ENCODE measurements at places on chromosomes 4 and X.

- DNase-seq = no peak
Measured at GRCh38 chr4:56990109-56990905, 11.6 kb downstream of the POLR2B start.

GRCh38 chr4:180923486-180923885 is 1319.7 kb upstream of the TENM3 start:
- no peak for DNase-seq

DNA sequence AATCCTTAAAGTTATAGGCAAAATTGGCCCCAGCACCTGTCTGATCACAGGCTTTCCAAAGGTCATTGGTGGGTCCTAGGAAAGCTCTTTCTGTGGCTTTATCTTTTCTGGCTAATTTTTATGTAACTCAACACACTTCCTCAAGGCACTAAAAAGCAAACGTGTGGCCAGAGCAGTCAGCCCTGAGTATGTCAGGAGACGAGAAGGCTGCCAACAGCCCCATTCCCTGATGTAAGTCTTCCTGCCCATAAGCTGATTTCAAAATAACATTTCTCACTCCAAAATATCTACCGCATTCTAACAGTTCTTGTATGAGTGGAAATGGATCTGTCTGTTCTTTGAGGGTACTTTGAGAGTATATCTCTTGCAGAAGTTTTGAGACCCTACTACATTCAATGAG is 25.5 kb upstream of the FUNDC1 start:
- DNase-seq = no peak

DNA sequence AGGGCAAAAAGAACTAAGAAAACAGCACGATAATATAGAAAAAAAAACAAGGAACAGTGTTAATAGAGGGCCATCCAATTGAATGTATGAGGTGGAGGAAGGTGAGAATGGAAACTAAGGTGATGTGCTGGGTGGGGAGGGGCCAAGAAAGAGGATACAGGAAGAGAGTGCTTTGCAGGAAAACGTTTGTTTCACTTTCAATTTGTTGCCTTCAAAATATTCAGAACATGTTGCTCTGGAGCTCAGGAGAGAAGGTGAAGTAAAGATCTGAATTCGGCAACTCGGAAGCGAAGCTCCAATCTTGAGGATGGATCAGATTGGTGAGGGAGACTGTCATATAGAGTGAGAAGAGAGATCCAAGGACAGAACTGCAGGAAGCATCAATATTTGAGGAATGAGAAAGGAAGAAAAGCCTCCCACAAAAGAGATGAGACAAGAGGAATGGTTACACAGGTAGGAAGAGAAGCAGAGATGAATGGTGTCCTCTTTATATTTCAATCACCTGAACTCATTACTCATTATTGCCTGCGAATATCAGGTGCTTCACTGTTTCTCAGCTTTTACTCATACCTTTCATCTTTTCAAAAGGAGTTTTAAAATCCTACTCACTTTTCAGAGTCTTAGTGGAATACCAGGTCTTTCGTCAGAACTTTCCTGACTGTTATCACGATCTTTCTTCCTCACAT is 14.7 kb upstream of the SEC24D start:
- no peak for DNase-seq

- DNase-seq = no peak
Measured at GRCh38 chrX:143472347-143472938, 44.8 kb downstream of the SPANXN3 start.

GRCh38 chr4:127463883-127464282 is 168.9 kb upstream of the INTU start:
- DNase-seq = no peak

Data from stimulated activated CD4-positive, alpha-beta T cell treated with anti-CD3 and anti-CD28 coated beads, Interleukin-12 subunit alpha, Interleukin-12 subunit beta, amount 100 ng/mL, for 48 hours (primary cell).